ENCODE measurements at places on chromosomes 16 and 17.

DNA sequence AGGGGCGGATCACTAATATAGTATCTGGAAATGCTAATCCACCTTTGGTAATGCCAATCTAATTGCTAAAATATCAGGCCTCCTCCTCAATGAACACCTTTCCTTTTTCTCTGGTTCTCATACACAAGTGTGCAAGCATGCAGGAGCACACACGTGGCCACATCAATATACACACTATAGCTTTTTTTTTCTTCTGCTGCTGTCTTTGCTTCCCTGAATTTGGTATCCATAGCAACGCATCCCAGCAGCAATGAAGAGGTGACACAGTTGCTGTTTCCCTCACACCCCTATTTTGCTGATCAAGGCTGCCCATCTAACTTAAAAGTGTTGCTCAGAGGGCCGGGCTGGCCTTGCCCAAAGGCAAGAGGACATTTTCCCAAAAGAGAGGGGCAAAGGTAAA is 15.4 kb downstream of the NOG start:
- DNase-seq: no peak

DNA sequence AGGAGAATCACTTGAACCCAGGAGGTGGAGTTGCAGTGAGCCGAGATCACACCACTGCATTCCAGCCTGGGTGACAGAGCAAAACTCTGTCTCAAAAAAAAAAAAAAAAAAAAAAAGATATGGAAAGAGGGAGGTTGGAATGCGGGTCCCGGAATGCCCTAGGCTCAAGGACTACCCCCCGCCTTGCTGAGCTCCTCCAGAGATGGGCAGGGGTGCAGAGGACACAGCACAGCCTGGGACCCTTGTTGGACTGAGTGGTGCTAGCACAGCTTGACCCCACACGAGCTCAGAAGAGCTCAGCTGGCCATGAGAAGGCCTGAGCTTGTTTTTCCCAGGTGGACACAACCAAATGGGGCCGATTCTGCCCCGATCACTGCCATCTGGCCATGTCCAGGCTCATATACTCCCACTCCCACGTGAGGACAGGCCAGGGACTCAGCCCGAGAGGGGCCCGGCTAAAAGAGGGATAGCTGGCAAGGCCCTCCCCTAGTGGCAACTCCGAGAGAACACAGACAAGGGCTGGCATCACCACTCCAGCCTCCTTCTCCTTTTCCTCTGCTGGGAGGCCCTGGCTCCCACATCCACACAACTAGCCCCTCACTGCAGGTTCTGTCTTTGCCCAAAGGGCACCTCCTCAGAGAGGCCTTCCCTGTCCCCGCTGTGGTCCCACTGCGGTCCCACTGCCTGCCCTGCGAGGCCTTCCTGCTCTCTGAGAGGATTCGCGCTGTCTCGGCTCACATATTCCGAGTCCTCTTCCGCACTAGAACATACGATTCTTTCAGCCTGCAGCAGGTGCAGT is 11.0 kb downstream of the SGCA start:
- no peak for DNase-seq

DNA sequence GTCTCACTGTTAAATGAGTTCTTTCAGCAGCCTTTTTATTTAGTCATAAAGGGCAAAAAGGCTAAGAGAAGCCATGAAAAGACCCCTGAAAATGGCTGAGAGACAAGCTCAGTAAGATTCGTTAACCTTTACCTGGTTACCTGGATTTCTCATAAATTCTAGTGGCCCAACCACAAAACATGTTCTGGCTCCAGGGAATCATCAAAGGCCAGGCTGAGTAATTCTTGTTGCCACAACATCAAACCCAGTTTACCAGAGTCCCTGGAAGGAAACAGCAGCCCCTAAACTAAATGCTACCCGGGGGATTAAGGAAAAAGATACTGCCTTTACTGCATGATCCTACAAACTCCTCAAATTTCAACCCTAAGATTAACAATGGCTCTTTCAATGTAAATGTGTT is 15.8 kb downstream of the CYTH1 start:
- DNase-seq: no peak

DNA sequence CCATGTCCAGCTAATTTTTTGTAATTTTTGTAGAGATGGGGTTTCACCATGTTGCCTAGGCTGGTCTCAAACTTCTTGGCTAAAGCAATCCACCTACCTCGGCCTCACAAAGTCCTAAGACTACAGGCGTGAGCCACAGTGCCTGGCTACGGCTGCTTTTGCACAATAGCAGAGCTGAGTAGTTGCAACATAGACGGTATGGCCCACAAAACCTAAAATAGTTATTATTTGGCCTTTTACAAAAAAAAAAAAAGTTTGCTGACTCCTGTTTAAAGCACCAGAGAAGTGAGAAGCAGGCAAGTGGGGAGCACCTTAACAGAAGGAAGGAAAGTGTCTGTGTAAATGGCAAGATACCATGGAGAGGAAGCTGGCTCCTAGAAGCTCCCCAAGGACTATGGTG is 5.3 kb upstream of the HSF5 start:
- DNase-seq: no peak

DNA sequence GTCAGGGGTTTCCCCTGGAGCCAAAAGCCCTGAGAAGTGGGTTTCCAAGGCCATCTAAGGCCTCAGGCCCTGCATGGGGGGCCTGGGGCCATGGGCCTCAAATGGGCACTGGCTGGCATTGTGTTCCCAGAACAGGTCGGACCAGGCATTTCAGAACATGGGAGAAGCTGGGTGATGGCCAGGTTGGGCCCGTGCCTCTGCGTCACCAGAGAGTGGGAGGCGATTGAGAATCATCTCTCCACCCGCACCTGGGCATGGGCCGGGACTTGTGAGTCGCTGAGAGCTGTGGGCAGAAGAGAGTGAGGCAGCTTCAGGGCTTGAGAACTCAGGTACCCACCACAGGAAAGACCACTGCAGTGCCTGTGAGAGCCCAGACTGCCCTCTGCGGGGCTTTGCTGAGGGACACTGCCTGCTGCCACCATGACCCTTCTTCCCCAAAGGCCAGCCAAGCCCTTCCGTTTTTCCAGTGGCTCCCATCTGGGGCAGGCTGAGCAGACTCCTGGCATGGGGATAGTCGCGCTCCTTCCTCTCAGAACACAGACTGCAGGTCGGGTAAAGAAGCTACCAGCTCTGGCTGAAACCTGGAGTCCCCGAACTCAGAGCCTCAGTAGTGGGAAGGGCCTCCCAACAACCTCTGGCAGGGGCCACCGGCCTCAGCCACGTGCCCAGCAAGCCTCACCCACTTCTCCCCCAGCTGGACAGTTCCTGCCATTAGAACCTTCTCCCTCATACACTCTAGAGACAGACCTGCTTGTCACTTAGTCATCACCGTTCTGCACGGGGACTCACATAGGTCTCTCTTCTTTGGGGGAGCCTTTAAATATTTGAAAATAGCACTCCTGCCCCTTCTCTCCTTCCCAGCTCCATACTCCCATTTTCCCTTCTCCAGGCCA is 1.6 kb downstream of the RAB11FIP4 start:
- DNase-seq: no peak

DNA sequence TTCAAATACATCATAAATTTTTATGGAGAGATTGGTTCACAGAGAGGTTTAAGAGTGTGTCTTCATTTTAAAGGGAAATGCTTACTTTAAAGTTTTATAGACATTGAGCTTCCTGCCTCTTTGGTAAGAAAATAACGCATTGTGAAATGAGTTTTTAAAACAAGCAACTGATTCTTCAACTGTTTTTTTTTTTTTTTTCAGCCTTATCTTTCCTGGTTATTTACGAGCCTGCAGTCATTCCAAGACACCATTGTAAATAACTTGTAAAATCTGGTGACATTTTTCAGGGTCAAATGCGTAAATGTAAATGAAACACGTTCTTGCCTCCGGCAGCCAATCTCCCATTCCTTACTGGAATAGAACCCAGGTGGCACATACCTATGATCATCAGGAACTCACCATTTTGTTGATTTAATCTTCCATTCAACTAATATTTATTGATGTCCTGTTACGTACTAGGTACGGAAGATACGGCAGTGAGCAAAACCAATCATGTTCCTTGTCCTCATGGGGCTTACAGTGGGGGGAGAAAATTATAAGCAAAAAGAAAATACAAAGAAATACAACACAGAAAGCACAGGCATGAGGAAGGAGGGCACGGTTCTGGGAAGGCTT is 33.2 kb upstream of the CDYL2 start:
- DNase-seq: no peak

GRCh38 chr16:14409563-14409962 is 220.5 kb downstream of the PARN start:
- DNase-seq: no peak

DNA sequence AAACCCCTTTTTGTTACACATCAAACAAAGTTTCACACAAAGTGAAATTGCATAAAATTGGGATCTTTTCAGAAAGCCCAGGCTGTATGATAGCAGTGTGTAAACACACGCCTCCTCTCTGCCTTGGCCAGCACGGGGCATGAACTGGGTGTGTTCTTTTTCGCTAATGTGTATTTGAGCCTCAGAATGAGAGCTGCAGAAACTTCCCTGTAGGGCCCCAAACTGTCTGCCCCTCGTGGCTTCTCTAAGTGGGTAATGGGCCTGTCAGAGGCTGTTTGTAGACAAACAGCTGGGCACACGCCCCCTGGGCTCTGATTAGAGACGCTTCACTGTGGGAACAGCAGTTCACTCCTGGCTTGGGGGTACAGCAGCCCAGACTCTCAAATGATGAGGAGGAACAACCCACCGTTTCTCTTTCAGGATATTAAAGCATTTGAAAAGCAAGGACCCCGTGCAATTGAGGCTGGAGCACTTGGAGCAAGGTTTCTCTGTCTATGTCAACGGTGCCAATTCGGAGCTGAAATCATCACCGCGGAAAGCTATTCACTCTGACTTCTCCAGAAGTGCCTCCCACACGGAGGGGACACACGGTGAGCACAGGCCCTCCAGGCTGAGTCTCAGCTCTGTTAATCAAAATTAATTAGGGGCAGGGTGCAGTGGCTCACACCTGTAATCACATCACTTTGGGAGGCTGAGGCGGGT is 78.4 kb downstream of the KATNIP start:
- DNase-seq: no peak

DNA sequence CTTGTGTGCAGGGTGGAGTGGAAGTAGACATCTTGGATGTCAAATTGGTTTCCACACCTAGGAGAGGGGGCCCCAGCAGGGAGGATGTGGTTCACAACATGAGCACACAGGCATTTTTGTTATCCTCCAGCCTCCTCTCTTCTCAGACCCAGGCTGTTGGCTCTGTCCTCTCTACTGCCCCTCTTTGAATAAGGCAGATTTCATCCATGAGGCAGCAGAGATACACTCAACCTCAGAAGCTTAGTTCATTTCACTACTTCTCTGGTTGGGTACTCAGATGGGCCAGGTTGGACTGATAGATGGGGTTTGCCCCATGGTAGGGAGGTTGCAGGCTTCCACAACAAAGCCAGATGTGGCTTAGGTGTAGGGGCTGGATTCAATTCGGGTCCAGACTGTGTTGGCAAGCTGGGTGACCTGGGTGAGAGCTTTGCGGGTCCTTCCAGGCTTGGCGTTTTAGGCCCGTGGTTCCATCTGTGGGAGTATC is 22.2 kb upstream of the NFATC3 start:
- DNase-seq: no peak

GRCh38 chr16:50692999-50693781 is at the start of gene NOD2:
NOD2 (plus strand) TSS chr16:50693606; CDS start chr16:50699496, 5,890 bp downstream.
- DNase-seq: no peak

GRCh38 chr16:49440156-49441065 is 66.8 kb downstream of the C16orf78 start:
- no peak for DNase-seq

GRCh38 chr16:69796285-69797118 is 34.4 kb downstream of the WWP2 start:
- DNase-seq: peak; percentile 26
